ENCODE measurements at places on chromosomes 1 and 21.

GRCh38 chr1:236759252-236759859 lies 35.7 kb upstream of the MTR start:
- DNase-seq = peak; percentile 9

GRCh38 chr1:229034342-229034741 lies 236.6 kb upstream of the RAB4A start:
- no peak for DNase-seq

DNA sequence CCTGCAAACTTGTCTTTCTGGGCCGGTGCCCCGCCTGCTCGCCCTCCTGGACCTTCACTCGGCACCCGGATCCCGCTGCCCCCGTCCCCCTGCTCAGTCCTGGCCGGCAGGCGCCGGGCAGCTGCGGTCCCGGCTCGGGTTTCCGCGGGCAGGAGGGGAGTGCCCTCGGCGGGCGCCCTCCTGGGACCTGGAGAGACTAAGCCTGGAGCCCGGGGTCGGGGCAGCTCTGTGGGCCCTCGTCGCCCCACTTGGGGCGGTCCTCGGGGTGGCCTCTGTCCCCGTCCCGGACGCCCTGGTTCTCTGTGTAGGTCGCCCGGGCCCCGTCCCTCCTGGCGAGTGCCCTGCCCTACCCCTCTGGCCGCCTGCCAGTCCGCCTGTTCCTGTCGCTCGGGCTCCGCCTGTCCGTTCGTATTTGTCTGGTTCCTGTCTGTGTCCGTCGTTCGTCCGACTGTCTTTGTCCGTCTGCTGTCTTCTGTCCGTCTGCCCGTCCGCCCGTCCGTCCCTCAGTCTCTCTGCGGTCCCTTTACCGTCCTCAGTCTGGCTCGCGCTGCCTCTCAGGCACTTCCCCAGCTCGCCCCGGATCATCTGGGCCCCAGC lies 490 bp downstream of the SERINC2 start:
- no peak for DNase-seq

DNA sequence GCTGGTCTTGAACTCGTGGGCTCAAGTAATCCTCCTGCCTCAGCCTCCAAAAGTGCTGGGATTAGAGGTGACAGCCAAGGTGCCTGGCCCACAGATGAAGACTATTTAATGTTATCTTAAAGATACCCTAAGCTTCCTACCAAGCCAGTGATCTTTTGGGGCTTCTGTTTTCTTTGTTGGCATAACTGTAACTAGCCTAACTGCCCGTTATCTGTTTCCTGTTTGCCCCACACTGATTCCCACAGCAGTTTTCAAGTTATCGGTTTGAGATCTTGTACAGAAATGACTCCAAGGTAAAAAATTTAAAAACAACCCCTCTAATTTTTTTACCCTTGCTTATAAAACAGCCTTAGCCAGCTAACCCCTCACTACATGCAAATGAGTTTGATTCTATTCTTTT lies 12.4 kb downstream of the SELL start:
- DNase-seq = no peak

GRCh38 chr1:240843798-240844197 lies 231.8 kb upstream of the GREM2 start:
- DNase-seq = no peak

GRCh38 chr1:228010921-228011320 lies 4.1 kb downstream of the WNT3A start:
- DNase-seq = no peak

- no peak for DNase-seq
Measured at GRCh38 chr1:34898330-34898761, 31.1 kb downstream of the DLGAP3 start.

GRCh38 chr21:37642493-37642892 lies 273.8 kb downstream of the KCNJ6 start:
- no peak for DNase-seq

- DNase-seq = no peak
Measured at GRCh38 chr1:98439471-98439870, 222.1 kb upstream of the SNX7 start.

- DNase-seq = no peak
Measured at GRCh38 chr1:21302747-21303715, 12.8 kb upstream of the ECE1 start.

- peak; percentile 63 for DNase-seq
Measured at GRCh38 chr1:186985889-186986491, 157.2 kb downstream of the PLA2G4A start.

DNA sequence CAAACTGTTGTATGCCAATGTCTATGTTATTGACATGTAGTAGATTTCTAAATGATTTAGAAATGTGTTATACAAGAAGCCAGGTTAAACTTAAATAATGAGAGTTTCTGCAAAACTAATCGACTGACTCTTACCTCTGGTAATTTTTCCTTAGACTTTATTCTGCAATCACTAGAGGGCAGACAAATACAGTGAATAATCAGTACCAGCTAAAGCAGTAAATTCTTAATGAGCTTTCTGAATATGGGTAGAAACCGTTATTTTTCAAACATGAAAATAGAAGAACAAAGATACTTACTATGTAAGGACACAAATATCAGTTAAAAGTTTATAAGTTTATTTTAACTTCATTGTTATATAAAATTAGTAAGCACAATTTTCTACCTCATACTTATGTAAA lies 97.9 kb upstream of the RGS1 start:
- peak; percentile 19 for DNase-seq

- no peak for DNase-seq
Measured at GRCh38 chr1:184935920-184936798, 38.1 kb downstream of the NIBAN1 start.

GRCh38 chr1:54255026-54255702 lies 55.2 kb downstream of the MRPL37 start:
- DNase-seq = no peak

DNA sequence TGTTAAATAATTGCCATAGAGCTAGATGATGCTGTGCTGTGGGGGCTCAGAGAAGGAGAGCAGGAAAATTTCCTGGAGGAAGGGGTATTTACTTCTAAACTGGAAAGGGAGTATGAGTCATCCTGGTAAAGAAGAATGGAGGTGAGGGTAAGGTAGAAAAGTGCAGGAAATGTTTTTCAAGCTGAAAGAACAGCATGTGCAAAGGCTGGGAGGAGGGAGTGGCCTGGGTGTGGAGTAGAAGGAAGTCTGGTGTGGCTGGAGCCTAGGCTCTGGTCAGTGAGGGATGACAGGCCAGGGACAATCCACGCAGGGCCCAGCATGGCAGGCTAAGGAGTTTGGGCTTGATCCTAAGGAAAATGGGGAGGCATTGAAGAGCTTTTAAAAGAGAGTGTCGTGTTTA lies 45.9 kb downstream of the MATN1 start:
- no peak for DNase-seq

- no peak for DNase-seq
Measured at GRCh38 chr1:170307426-170307825, 161.7 kb downstream of the NTMT2 start.

- DNase-seq = no peak
Measured at GRCh38 chr1:244218220-244218619, 167.1 kb downstream of the ZBTB18 start.

DNA sequence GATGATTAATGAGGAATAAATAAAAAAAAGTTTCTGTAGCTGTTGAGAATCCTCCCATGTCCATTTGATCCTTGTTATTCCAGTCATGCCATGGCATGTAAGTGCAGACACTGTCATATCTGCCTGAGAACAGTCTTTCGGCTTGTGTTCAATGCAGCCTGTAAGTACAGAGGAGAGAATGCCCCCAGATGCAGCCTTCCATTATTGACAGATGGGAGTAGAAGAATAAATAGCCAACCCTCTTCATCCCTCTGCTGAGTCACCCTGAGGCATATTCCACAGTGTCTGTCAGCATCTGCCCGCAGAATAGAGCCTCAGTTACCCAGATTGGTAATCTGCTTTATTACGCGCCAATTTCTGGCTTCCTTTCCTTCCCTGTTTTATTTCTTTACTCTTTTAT lies 139.4 kb downstream of the LRRC7 start:
- DNase-seq = peak; percentile 60

- DNase-seq = no peak
Measured at GRCh38 chr1:203281851-203282661, 23.3 kb upstream of the BTG2 start.

GRCh38 chr1:103170609-103171008 lies 62.3 kb upstream of the COL11A1 start:
- DNase-seq = no peak

DNA sequence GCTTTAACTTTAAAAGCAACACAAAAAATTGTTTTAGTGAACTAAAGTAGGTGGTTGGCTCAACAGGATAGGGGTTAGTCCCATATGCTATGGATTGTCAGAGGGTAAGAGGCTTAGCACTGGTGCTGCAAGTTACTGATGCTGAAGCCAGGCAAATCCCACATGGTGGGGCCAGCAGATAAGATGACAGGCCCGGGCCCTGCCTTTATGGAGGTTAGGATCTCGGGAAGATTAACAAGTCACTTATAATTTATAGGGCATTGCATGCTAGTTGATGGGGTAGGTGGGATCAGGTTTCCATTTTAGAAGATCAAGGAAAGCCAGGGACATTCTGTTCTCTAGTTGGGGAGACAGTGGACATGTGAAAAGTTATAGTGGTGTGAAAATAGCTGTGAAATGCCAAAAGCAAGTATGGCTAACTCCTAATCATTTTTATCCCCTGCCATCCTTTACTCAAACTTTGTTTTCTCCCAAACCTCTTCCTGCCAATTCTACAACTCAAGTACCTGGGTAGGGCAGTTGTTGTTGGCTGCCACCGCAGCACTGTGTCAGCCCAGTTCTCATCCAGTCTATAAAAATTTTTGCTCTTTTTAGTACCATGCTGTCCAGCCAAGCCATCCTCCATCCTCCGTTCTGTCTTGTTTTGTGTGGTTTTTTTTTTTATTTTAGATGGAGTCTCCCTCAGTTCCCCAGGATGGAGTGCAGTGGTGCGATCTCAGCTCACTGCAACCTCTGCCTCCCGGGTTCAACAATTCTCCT lies 10.3 kb downstream of the CHAF1B start:
- DNase-seq = no peak

- peak; percentile 28 for DNase-seq
Measured at GRCh38 chr1:85330711-85331290, 54.4 kb upstream of the BCL10 start.

DNA sequence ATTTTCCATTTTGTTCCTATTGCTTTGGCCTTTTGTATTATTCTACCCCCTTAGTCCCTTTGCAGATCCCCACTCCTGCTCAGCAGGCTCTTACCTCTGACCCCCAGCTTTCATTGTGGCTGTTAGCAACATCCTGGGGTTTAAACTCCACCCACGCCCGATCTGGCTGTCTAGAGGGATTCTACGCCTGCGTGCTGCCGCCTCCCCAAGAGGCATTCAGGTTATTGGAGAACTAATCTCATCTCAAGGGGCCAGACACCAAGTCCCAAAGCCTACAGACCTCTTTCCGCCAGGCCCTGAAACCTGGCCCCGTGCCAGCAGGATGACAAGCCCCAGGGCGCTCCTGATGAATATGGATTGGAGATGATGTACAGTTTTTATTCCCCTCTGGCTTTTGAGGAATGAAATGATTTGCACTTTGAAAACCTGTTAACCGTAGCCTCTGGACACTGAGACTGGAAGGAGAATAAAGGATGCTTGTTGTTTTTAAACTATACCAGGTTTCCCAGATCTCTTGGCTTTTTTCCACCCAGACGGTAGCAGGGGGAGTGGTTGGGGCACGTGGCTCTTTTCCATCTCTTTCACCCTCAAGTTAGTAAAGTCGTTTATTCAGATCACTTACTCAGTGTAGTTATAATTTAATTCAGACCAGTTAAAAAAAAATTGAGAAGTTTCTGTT lies 14.5 kb upstream of the IKBKE start:
- peak; percentile 31 for DNase-seq

GRCh38 chr1:44437107-44437716 lies 32.2 kb downstream of the RNF220 start:
- DNase-seq = no peak

GRCh38 chr1:18802231-18802630 lies 57.2 kb downstream of the TAS1R2 start:
- no peak for DNase-seq

- DNase-seq = no peak
Measured at GRCh38 chr21:25489673-25490072, 117.6 kb downstream of the MRPL39 start.

- no peak for DNase-seq
Measured at GRCh38 chr1:100581096-100581705, 43.3 kb downstream of the GPR88 start.

Measured in NCI-H446 (cell line).